ENCODE measurements at places on chromosomes 7 and 10.

DNA sequence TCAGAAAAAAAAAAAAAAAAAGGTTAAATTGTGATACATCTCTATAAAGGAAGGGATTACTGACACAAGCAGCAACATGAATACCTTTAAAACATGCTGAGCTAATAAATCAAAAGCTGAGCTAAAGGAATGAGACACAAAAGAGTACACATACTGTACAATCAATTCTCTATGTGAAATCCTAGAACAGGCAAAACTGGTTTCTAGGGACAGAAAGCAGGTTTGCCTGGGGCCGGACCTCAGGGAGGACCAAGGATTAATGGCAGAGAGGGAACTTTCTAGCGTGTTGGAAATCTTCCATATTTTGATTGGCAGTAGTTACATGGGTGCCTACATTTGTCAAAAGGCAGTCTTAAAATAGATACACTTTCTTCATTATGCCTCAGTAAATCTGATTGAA is 52.5 kb downstream of the KLRG2 start:
- DNase-seq: no peak

- no peak for DNase-seq
These were observed 60.2 kb downstream of the NRP1 start for GRCh38 chr10:33274096-33274785.

DNA sequence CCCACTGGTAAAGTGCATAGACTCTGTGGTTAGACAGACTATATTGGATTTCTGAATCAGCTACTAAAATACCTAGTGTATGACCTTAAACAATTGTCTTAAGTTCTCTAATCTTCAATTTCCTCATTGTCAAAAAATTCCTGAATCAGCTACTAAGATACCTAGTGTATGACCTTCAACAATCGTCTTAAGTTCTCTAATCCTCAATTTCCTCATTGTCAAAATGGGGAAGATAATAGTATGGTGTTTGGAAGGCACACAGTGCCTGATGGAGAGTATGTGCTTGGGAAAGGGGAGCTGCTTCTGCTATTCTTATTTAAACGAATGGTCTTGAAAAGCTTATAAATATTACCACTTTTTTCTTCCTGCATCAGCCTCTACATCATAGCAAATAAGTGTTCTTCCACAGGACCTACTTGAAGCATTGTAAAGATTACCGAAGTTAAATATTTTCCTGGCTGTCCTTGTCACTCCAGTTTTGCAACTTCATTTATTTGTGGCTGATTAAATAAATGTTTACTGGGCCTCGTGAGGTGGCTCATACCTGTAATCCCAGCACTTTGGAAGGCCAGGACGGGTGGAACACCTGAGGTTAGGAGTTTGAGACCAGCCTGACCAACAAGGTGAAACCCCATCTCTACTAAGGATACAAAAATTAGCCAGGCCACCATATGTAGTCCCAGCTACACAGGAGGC is 64.4 kb upstream of the ITGA8 start:
- no peak for DNase-seq

- no peak for DNase-seq
These were observed 93.0 kb upstream of the TMEM72 start for GRCh38 chr10:44818041-44818649.

DNA sequence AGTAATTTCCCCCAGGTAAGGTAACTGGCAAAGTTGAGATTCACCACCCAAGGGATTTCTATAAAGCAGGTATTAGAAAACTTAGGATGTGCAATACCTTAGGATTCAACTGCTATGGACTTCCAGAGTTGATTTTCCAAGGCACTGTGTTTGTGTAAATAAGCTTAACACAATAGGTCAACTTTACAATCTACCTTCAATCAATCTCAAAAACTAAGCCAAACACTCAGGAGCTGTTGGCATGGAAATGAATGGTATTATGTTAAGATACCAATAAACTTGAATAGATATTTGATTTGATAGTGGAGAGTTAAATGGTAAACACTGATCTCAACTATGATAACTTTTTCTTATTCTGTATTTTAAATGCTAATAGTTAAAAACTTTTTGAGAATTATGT is 762 bp upstream of the SEMA3E start:
- DNase-seq: no peak

GRCh38 chr10:78109210-78109609 is 75.5 kb downstream of the RPS24 start:
- DNase-seq: no peak

GRCh38 chr7:85659364-85659763 is 472.5 kb upstream of the SEMA3D start:
- DNase-seq: no peak

- no peak for DNase-seq
These were observed 132.6 kb downstream of the MAGI2 start for GRCh38 chr7:79320741-79321473.

GRCh38 chr10:14592566-14592965 is 182.1 kb downstream of the FAM107B start:
- DNase-seq: no peak

- DNase-seq: no peak
These were observed 42.0 kb downstream of the VWA2 start for GRCh38 chr10:114281006-114281405.

DNA sequence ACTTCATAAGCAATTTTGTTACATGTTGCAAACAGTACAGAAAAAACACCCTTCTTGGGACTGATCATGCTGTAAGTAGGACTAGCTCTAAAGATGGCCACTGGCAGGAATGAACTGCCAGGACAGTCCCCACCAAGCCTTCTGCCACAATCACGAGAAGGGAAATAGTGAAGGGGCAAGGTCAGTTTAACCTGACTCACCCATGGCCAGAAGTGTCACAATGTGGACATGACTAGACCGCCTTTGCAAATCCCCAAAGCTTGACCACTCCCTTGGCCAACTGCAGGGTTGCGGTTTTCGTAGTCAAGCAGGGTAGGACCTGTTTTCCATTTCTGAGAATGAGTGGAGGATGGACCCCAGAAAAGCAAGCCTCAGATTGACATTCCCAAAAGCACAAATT is 19.4 kb upstream of the FRAT2 start:
- DNase-seq: no peak

DNA sequence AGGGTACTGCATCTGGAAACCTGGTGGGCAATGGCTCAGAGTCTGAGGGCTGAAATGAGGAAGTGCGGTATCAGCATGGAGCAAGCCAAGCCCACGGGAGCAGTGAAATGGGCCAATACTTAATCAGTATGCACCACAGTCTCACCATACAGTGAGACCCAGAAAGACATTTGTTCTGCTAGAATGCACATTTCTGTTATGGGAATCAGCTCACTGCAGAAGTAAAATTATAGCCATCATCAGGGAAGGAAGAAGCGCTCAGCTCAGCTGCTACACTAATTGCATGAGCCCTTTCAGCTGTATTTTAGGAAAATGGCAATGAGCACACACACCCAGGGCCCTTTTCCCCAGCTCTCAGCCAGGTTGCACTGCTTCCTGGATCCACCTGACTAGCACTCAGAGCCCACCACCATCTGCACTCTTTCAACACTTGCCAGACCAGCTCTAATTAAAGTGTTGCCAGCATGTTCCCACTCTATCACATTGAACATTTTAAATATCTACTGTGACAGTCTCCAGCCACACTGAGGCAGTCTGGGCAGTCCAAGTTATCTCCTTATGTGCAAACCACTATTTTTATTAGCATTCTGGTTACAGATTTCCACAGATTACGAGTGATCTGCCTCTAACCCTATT is 44.2 kb upstream of the PIK3AP1 start:
- peak; percentile 75 for DNase-seq

DNA sequence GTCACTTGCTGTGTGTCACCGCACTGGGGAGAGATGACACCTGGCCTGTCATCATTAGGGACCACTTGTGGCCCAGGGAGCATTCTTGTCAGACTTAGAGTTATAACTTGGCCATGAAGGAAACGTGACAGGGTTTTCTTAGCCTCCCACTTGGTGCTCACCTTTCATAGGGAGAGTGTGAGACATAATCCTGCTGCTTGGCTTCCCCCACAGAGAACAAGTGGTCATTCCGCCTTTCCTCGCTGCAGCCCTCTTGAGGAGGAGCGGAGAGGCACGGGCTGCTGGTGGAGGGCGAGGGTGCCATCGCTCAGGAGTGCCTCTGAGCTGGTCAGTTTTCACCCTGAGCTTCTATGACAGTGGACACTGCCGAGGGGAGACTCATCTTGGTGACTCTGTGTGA is 125.0 kb upstream of the GJD4 start:
- DNase-seq: no peak

DNA sequence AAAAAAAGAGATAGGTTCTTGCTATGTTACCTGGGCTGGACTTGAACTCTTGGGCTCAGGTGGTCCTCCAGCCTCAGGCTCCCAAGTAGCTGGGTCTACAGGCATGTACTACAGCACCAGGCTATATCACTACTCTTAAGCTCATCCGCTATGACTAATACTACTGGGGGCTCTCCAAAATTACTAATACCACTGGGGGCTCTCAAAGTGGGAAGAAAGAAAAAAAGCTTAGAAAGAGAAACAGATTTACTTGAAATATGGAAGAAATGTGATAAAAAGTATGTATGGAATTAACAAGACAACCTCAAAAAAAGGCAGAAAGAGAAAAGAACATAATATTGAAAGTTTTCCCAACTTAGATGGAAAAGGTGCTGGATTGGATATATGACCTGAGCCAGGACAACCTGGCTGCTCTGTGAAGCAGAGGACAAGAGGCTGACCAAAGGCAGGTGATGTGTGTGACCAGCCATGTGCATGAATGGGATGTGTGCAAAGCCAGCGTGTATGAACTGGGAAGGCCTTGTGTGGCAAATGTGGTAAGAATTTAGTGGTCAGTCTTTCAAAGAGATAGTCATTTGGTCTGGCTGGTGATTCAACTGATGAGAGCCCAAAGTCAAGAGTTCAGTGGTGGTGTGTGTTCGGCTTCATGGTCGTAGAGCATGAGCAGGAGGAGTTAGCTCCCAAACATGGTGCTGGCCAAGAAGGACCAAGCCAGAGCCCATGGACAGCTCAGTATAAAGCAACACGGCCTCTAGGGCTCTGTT is 232.4 kb upstream of the KLF14 start:
- DNase-seq: no peak

GRCh38 chr10:103578782-103579382 is 85.4 kb downstream of the NEURL1 start:
- no peak for DNase-seq

DNA sequence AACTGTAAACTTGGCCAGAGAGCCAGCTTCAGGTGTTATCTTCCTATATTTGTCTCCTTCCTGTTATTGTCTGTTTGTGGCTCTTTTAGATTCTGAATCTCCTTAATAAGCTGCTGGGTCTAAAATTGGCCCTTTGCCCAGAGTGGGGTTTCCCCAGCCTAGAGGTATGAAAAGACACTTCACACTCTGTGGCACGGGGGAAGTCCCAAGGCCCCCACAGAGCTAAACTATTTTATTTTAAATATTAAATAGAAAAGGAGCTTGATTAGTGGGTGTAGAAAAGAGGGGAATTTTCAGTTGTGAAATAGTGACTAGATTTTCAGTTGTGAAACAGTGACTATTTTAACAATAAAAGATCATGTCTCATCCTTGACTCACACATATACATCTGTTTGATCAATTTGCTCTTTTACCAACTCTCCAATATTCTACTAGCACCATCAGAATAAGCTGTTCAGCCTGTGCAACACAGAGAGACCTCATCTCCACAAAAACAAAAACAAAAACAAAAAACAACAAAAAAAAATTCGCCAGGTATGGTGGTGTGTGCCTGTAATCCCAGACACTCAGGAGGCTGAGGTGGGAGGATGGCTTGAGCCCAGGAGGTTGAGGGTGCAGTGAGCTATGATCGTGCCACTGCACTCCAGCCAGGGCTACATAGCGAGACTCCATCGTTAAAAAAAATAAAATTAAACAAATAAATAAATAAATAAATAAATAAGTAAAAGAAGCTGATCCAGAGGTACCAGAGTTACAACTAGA is 24.9 kb upstream of the ADO start:
- peak; percentile 85 for DNase-seq

DNA sequence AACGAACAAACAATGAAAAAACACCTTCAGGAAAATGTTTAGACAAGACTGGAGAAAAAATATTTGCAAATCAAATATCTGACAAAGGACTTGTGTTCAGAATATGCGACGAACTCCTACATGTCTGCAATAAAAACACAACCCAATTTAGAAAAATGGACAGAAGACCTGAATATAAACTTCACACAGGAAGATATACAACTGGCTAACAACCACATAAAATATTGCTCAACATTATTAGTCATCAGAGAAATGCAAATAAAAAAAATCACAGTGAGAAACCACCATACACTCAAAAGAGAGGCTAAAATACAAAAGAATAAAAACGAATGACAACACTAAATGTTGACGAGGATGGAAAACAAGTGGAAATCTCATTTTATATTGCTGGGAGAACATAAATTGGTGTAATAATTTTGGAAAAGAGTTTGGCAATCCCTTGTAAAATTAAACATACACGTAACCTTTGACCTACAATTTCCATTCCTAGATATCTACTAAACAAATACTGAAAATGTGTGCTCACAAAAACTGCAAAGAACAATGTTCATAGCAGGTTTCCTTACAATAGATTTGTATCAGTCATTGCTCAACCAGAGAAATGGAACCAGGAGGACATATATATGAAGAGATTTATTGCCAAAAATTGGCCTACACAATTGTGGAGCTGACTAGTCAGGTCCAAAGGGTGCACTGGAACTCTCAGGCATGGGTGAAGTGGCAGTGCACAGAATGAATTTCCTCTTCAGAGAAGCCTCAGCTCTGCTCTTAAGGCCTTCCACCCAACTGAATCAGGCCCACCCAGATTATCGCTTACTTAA is 82.9 kb upstream of the OGDHL start:
- DNase-seq: no peak

- DNase-seq: no peak
These were observed 92.8 kb downstream of the PAXIP1 start for GRCh38 chr7:154910125-154910524.

DNA sequence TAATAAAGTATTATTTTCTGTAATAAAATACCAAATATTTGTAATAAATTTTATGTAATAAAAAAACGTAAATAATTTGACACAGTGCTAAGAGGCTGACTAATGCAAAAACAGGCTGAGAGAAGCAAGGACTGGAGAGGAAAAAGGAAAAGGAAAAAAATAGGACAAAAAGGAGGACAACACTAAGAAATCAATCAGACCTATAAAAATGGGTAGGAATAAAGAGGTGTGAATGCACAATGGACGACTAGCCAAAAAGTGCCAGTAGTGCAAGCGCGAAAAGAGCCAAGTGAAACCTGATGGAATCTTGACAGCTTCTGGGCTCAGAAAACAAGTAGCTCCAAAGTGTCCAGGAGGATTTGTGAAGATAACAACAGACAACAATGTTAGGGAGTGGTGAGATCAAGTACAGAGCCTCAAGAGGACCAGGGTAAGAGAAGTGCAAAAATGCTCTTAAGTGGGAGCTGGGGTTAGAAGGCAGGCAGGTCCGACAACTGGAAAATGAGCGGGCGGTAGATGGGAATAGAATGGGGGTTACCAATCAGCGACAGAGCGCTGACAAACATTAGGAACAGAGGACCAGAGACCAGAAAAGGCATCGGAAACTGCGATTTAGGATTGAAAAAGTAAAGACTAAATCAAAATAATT is 1.2 kb downstream of the BRAF start:
- DNase-seq: no peak

DNA sequence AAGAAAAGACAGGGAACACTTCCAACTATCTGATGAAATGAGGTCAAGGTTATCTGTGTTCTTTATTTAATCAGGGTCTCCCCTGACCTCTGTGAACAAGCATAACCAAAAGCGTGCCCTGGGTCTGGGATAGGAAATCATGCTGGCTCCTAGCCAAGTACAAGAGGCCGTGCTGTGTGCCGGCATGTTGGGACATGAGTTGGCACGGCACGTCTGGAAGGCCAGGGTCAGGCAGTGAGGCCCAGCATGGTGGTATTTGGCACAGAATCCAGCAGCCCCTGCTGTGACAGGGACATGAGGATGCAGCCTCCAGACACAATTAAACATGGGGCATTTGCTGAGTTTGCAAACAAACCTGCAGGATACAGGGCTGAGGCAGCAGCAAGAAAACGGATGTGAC is 320.4 kb downstream of the PLXNA4 start:
- DNase-seq: no peak

All from NAMALWA (cell line).